ENCODE measurements at places on chromosomes 7 and 10.

GRCh38 chr10:111211706-111212105, 134.9 kb downstream of the ADRA2A start:
- no peak for DNase-seq

- no peak for DNase-seq
Measured at GRCh38 chr7:76353744-76354143, 5.0 kb downstream of the YWHAG start.

DNA sequence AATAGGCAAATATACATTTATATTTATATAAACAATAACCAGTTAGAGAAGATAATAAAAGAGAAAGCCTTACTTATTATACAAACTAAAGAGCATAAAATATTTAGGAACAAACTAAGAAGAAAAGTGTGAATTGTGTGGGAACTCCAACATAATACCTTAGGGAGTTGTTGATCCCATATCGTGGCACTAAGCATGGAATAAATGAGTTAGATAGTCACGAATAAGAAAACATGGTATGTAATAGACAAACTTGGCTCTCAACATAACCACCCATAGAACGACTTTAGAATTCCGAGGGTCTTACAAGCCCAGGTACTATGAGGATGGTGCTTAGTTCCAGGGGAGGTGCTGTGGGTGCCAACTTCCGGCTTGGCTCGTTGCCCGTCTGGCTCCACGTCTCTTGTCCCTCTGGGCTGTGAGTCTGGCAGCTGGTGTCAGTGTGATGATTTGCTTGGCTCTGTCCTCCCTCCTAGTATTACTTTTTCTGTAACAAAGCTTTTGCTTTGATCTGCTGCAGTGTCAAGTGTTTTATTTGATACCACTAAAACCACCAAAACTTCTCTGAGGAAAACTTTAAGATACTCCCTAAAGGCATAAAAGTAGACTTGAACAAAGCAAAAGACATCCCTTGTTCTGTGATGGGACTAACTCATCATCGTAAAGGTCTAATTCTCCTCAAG, 9.5 kb upstream of the RBM20 start:
- DNase-seq, result no peak

- DNase-seq, result no peak
Measured at GRCh38 chr10:71462062-71462935, 65.6 kb downstream of the CDH23 start.

- DNase-seq, result no peak
Measured at GRCh38 chr7:7242899-7243298, 60.6 kb downstream of the C1GALT1 start.

DNA sequence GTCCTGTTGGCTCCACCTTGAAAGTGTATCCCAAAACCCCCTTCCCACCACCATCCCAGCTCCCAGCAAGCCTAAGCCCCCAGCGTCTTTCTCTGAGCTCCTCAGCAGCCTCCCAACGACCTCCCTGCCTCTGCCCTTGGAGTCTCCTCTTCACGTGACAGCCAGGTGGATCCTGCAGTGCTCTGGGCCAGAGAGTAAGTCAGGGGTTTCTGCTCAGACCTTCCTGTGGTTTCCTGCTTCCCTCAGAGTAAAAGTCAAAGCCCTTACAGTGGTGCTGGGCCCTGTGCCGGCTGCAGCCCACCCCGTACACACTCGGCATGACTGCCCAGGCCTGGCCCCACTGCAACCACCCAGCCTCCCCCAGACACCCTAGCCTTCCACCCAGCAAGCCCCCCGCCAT, 51.9 kb downstream of the OAT start:
- no peak for DNase-seq

DNA sequence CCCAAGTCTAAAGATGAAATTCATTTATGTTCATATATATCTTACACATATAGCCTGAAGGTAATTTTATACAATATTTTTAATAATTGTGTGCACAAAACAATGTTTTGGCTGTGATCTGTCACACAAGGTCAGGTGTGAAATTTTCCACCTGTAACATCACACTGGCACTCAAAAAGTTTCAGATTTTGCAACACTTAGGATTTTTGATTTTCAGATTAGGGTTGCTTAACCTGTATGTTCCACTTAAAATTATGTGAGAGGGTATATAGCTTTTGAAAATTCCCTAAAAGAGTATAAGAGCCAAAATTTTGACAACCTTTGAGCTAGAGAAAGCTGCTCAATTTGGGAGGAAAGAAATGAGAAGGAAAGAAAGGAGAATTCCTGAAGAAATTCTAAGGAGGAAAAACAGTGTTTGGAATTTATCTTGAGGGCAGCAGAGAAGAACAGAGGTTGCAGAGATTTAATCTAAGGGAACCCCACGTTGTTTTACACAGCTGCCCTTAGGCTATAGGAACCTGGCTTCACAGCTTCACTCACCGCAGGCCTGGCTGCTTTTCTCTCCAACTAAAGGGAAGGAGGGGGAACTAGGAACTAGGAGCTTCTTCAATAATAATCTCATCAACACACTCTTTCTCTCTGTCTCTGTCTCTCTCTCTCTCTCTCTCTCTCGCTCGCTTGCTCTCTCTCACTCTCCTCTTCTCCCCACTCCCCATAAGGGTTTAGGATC, 8.5 kb downstream of the VOPP1 start:
- no peak for DNase-seq

DNA sequence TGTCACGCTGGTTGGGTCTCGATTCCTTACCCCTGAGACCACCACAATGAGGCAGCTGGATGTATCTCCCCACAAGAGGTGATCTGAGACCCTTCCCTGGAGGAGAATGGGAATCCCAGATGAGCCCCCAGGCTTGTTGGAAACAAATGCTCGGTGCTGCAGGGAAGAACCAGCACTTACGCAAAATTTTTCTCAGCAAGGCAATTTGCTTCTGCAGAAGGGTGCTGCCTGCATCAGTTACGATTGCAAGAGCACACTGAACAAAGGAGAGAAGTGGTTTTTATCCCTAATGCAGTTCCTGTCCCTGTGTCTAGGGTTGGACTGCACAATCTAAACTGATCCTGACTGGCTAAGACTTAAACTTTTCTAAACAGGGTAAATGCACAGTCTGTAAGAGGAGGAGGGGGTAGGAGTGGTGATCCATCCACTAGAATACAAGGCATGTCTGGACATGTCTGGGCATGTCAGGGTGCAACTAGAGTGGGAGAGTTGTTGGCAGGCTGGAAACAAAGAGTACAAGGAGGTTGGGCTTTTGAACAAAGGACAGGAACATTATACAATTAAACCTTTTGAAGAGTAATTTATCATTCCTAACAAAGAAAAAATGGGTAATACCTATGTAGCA, 114.9 kb upstream of the FAM3C start:
- DNase-seq, result no peak

DNA sequence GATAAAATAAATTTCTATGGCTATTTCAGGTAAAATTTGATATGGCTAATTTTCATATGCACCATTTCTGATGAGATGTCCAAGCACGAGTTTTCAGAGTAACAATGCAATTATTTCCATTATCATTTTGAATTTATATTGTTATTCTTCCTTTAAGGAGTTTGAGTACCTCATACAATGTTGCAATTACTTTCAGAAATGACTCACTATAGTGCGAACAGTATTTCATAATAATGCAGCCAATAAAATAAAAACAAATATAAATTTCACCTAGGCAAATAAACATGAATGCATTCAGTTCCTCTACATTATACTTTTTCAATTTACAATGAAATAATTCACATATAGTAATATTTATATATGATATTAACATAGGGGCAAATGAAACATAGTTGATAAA, 78.8 kb upstream of the LRRN3 start:
- DNase-seq, result no peak

Data from activated CD4-positive, CD25-positive, alpha-beta regulatory T cell treated with anti-CD3 and anti-CD28 coated beads, Interleukin-2, amount 50 U/mL, for 16 hours (primary cell).